Activated naive CD8-positive, alpha-beta T cell treated with anti-CD3 and anti-CD28 coated beads for 36 hours (primary cell): ENCODE measurements at places on chromosomes 2 and 18. TPM values are rescaled to one million over a fixed set of nuclear protein-coding genes. Genes with fewer than 3 reads are reported as not detected.

EPC2 gene
- 23.9 TPM for total RNA-seq

- no peak overlapping the region for H3K27ac ChIP-seq
- H3K4me3 ChIP-seq = no peak overlapping the region
- no peaks in the 10 kb centered on the region for H3K4me1 ChIP-seq
- no peaks in the 10 kb centered on the region for H3K27me3 ChIP-seq
- DNase-seq = no peak
- no peaks in the 10 kb centered on the region for H3K36me3 ChIP-seq
Observed at GRCh38 chr2:109197491-109198418, 68.8 kb downstream of the SH3RF3 start.

DNA sequence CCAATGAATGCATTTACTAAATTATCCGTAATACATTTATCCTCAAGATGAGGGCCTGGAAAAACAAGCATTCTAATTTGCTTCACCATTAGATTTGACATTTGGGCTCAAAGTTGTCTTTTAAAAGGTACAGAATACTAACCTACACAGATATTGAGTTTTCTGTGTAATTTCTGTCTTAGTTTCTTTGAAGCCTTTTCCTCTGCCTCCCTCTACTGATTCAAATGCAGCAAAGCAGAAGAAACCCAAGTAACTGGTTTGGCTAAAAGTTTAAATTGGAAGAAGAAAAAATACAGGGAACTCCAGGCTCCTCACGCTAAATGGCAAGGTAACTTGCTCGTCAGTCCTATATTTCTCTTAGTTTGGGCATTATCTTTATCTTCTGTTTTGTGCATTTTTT is 53.3 kb upstream of the SLC5A7 start:
- H3K4me3 ChIP-seq = no peak overlapping the region
- DNase-seq = no peak
- H3K27me3 ChIP-seq = no peaks in the 10 kb centered on the region
- H3K27ac ChIP-seq = no peak overlapping the region
- H3K36me3 ChIP-seq = no peaks in the 10 kb centered on the region

GALNT13 gene
- 0.16 TPM for total RNA-seq

GRCh38 chr2:129133692-129134641 is 815.3 kb upstream of the HS6ST1 start:
- no peak for DNase-seq
- H3K4me3 ChIP-seq = no peak overlapping the region
- H3K36me3 ChIP-seq = no peaks in the 10 kb centered on the region
- peaks cover 3% of the 10 kb centered on the region for H3K27me3 ChIP-seq

- H3K27ac ChIP-seq = no peak overlapping the region
- DNase-seq = peak; percentile 3
- H3K27me3 ChIP-seq = peaks cover 5% of the 10 kb centered on the region
- H3K36me3 ChIP-seq = no peaks in the 10 kb centered on the region
- H3K4me3 ChIP-seq = no peak overlapping the region
Observed at GRCh38 chr18:7038330-7038851, 79.2 kb downstream of the LAMA1 start.

- peaks cover 8% of the 10 kb centered on the region for H3K27me3 ChIP-seq
- no peak overlapping the region for H3K27ac ChIP-seq
- no peaks in the 10 kb centered on the region for H3K36me3 ChIP-seq
- H3K4me3 ChIP-seq = no peak overlapping the region
- DNase-seq = no peak
Observed at GRCh38 chr2:128493880-128494279, 175.2 kb upstream of the HS6ST1 start.

GRCh38 chr2:104897515-104898184 is 43.7 kb downstream of the POU3F3 start:
- no peak overlapping the region for H3K4me3 ChIP-seq
- H3K4me1 ChIP-seq = no peaks in the 10 kb centered on the region
- no peaks in the 10 kb centered on the region for H3K27me3 ChIP-seq
- no peak for DNase-seq
- no peaks in the 10 kb centered on the region for H3K36me3 ChIP-seq

DNA sequence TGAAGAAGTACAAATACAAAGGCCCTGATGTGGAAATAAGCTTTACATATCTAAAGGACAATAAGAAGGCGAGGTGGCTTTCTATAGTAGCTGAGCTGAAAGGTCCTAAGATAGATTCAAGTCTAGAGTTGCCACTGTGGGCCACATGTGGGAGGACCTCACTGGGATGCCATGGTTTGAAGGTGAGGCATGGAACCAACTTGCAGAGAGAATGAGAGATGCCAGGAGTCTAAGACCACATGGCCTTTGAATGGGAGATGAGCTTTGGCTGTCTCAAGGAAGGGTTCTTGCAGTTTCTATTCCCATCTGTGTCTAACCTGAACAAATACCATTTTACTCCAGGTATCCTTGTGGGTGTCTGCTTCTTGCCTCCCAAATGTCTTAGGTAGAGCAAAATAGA is 53.6 kb downstream of the HNMT start:
- H3K27ac ChIP-seq = no peak overlapping the region
- no peaks in the 10 kb centered on the region for H3K4me1 ChIP-seq
- DNase-seq = no peak
- no peaks in the 10 kb centered on the region for H3K27me3 ChIP-seq
- no peak overlapping the region for H3K4me3 ChIP-seq

NEU2 gene
- total RNA-seq = not detected

- DNase-seq = no peak
- peaks cover 3% of the 10 kb centered on the region for H3K4me1 ChIP-seq
- H3K27ac ChIP-seq = no peak overlapping the region
- peaks cover 1% of the 10 kb centered on the region for H3K36me3 ChIP-seq
- H3K27me3 ChIP-seq = no peaks in the 10 kb centered on the region
Observed at GRCh38 chr2:62118160-62118559, 77.8 kb upstream of the B3GNT2 start.

GRCh38 chr2:144607891-144608521 is 88.1 kb upstream of the ZEB2 start:
- no peak overlapping the region for H3K4me3 ChIP-seq
- no peaks in the 10 kb centered on the region for H3K4me1 ChIP-seq
